Cerebellar nuclear complex (tissue), 1 donor: ENCODE measurements at places on chromosomes 1 and 21.

DNA sequence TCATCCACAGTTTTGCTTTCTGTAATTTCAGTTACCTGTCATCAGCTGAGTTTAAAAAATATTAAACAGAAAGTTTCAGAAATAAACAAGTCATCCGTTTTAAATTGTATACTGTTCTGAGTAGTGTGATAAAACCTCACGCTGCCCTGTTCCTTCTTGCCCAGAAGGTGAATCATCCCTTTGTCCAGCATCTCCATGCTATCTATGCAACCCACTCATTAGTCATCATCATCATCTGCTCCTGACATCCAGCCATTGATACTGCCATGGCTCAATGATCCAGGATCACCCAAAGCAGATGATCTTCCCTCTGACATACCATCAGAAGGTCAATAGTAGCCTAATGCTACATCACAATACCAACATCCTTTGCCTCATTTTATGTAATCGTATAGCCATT, 198.3 kb downstream of the SLC44A5 start:
- DNase-seq = no peak

- no peak for DNase-seq
Observed at GRCh38 chr1:217089361-217090014, 366.3 kb upstream of the ESRRG start.

- DNase-seq = no peak
Observed at GRCh38 chr1:118333601-118334210, 148.7 kb upstream of the SPAG17 start.

DNA sequence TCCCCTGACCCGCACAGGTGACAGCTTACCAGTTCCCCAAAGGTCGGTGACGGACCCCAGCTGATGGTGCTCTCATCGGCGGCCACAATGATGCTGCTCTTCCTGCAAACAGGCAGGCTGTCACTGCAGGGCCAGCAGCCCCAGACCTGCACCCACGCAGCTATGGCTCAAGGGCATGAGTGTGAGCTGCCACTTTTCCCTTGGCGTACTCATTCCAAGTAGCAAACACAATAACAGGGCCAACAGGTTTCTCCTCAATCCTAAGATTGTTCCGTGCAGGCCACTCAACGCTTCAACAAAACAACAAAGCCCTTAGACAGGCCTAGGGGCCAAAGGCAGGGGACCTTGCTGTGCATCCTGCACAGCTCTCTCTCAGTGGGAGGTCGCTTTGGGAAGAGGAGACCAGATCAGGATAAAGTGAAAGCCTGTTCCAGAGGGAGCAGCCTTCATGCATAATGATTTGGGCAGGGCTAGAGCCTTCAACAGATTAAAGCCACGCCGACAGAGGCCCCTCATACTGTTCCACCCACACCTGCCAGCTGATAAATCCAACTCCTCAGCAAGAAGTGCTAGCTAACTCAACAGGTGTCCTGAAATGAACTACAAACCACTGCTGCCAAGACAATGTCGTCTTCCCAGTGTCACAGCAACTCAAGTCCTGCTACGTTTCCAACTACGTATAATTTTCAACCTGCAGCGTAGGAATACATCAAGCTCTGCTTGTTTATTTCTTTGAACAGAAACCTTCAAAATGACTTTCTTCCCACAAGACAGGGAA, 27.2 kb downstream of the RCC2 start:
- no peak for DNase-seq

DNA sequence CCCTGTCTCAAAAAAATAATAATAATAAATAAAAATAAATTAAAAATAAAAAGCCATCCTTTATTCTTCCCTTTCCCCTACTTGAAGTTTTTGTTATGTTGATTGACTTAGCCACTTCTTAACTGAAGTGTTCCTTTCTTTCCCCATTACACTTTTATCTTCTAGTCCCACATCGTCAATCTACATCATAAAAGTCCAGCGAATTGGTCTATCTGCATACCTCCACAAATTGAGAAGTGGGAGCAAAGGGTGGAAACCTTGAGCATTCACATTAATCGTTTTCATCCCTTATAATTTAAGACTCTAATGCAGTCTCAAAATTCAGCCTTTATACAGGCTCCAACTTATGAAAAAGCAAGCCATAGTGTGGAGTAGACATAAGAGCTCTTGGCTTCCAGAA, 6.5 kb upstream of the ZYG11A start:
- DNase-seq = no peak

DNA sequence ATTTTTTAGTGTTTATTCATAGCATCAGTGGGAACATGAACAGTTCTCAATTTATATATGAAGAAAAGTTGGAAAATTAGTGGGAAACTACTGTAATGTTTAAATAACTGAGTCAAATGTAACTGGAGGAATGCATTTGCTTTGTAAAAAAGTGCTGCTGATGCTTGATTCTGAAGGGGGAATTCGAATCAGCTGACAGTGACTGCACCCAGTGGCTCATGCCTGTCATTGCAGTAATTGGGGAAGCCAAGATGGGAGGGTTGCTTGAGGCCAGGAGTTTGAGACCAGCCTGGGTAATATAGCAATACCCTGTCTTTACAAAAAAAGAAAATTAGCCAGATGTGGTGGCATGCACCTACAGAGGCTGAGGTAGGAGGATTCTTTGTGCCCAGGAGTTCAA, 398.4 kb downstream of the ZP4 start:
- DNase-seq = no peak
